ENCODE measurements at places on chromosomes 6 and 20.

DNA sequence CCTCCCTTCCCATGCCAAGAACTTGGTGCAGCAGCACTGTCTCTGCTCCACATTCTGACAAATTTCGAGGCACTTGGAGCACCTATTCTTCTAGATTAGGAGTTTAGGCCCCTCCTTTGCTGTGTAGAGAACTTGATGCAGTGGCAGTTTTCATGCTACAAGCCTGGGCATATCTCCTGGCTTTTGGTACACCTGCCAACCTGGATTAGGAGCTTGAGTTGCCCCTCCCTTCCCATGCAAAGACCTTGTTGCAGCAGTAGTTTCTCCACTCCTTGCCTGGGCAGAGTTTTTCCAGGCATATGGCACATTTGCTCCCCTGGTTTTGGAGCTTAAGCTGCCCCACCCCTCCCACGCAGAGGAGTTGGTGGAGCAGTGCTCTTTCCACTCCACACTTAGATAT lies 956.1 kb downstream of the EYS start:
- DNase-seq = no peak

- no peak for DNase-seq
These were observed 17.7 kb downstream of the MYLIP start for GRCh38 chr6:16146527-16146955.

DNA sequence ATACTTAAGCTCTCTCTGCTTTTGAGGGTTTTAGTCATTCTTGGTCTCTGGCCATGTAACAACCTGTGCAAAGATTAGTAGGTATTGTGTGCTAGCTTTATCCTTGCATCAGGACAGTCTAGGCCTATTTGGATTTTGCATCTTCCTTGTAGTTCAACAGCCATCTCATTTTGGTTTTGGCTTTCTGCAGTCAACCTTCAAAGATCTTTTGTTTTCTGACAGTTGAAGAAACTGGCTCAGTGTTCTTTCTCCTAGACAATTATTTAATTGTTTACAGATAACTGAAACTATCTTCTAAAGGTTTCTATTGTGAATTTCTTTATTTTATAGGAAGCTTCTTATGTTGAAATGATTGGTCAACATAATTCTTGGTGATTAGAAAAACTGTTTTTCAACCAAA lies 307.5 kb downstream of the CDKAL1 start:
- no peak for DNase-seq

GRCh38 chr6:33863723-33864440 lies 60.1 kb upstream of the MLN start:
- DNase-seq = no peak

DNA sequence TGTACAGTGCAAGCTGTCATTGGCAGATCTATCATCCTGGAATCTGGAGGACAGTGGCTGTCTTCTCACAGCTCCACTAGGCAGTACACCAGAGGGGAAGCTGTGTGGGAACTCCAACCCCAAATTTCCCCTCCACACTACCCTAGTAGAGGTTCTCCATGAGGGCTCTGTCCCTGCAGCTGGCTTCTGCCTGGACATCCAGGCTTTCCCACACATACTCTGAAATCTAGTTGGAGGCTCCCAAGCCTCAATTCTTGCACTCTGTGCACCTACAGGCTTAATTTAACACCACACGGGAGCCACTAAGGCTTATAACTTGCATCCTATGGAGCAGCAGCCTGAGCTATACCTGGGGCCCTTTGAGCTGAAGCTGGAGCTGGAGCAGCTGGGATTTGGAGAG lies 43.0 kb upstream of the TRIM39 start:
- DNase-seq = no peak

- DNase-seq = no peak
These were observed 86.7 kb downstream of the KIF16B start for GRCh38 chr20:16486532-16486931.

GRCh38 chr6:12522347-12522746 lies 194.2 kb upstream of the PHACTR1 start:
- DNase-seq = no peak

DNA sequence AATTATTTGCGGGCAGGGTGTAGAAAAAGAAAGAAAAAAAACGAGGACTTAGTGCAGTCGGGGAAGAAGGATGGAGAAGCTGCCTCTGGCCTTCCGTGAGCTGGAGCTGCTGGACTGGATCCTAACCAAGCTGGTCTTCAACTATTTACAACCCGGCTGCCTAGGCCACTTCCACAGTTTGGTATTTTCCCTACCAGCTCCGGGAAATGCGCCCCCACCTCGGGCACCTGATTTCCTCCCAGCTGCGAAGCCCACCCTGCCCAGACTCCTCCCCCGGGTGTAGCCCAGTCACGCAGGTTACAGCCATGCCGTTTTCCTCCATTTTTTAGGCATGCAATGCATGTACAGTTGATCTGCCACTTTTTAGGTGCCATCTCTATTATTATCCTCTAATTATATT lies 21.2 kb downstream of the THEMIS start:
- no peak for DNase-seq

- DNase-seq = no peak
These were observed 36.7 kb downstream of the MAN1A1 start for GRCh38 chr6:119312875-119313338.

- no peak for DNase-seq
These were observed 18.4 kb downstream of the TENT5A start for GRCh38 chr6:81734081-81734480.

- DNase-seq = no peak
These were observed at the start of gene SLC22A7 for GRCh38 chr6:43297644-43298564. TSS of gene SLC22A7 (plus strand) at chr6:43298260. CDS start at chr6:43298359, 99 bp downstream.

DNA sequence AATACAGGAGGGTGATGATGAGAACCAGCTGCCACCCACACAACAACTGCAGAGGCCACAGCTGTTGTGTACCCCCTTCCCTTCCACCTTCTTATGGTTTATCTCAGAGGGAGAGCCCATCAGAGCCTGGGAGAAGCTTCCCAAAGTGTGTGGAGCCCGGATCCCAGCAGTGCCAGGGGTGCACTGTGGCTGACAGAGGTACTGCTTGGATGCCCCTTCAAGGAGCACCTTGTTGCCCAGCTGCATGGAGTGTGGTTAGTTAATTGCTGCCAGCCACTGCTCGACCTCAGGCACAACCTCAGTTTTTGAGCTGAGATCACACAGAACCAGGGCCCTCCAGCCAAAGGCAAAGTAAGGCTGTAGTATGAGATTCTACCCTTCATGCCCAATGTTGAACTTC lies 13.0 kb downstream of the PI3 start:
- DNase-seq = no peak

GRCh38 chr6:154197196-154197860 lies 158.3 kb downstream of the OPRM1 start:
- DNase-seq = peak; percentile 27

GRCh38 chr6:113539202-113539601 lies 317.9 kb upstream of the MARCKS start:
- DNase-seq = no peak

GRCh38 chr6:7264686-7265384 lies 48.2 kb downstream of the SSR1 start:
- no peak for DNase-seq

GRCh38 chr20:57308451-57309271 lies 20.9 kb upstream of the SPO11 start:
- no peak for DNase-seq

GRCh38 chr6:7138921-7139358 lies 31.2 kb downstream of the RREB1 start:
- no peak for DNase-seq

- no peak for DNase-seq
These were observed 130.7 kb downstream of the AKAP7 start for GRCh38 chr6:131265939-131266338.

GRCh38 chr6:64672131-64672530 lies 1034.9 kb downstream of the EYS start:
- no peak for DNase-seq

DNA sequence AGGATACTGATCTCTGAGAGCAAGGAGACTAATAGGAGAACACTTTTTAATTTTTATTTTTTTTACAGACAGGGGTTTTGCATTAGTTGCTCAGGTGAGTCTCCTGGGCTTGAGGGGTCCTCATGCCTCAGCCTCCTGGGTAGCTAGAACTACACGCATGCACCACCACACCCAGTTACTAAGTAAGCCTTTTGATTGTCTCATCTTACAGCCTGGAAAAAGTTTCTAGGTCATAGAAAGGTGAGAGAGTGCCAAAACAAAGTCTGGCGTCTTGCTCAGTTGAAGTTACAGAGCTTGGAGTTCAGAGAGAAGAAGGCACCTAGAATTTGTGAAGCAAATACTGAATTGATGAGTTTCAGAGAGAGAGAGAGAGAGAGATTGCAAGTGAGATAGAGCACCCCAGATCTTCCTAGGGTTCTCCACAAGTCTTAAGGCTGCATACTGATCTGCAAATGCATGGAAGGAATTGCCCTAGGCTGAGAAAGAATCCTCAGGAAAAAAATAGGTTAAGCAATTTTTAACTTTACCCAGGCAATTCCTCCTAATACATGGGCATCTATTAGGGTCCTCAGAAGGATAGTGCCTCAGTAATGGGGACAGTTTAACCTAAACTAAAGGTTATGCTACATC lies 37.6 kb upstream of the PHIP start:
- DNase-seq = no peak

DNA sequence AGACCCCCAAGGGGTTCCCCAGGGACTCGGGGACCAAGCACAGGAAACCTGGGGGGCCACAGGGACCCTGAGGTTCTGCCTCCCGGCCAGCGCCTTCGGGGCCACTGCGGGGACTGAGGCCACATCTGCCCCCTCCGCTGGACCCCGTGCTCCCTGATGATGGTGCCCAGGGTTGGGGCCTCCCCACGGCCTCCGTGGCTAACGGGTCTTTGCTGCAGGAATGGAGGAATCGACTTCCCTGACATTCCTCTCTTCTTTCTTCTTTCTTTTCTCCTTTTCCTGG lies 330.2 kb downstream of the TAF4 start:
- no peak for DNase-seq

GRCh38 chr20:59778615-59779200 lies 154.7 kb downstream of the SYCP2 start:
- no peak for DNase-seq

DNA sequence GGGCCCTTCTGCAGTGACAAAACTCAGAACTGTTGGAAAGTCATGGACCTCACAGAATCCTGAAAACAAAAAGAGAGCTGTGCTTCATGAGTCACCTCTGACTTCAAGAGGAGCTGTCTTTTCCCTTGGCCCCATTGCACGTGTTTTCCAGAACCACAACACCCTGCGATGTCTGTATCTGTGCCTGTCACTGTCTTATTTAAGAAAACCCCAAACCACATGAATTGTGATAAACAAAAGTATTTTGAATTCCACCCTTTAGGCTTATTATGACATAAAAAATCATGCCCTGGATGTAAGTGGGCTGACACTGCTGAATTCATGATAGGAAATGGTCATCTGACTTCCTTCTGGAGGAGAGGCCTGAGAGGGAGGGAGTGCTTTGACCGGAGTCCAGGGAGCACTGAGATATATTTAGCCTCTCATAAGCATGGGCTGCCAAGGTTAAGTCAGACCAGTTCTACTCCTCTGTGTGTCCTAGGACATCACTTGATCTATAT lies 96.4 kb upstream of the DUSP22 start:
- DNase-seq = no peak

DNA sequence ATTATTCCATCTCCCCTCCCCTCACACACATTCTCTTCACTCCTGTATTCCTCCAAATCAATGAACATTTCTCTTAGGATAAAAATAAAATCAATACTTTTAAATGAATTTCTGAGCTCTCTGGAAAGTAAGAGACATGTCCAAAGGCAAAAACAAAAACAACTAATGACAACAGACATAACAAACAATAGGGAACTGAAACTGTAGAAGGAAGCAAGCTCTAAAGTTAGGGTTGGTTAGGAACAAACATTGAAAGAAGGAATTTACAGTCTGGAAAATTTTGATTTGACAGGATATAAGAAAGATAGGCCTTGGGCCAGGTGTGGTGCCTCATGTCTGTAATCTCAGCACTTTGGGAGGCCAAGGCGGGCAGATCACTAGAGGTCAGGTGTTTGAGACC lies 17.5 kb upstream of the MYCT1 start:
- no peak for DNase-seq

DNA sequence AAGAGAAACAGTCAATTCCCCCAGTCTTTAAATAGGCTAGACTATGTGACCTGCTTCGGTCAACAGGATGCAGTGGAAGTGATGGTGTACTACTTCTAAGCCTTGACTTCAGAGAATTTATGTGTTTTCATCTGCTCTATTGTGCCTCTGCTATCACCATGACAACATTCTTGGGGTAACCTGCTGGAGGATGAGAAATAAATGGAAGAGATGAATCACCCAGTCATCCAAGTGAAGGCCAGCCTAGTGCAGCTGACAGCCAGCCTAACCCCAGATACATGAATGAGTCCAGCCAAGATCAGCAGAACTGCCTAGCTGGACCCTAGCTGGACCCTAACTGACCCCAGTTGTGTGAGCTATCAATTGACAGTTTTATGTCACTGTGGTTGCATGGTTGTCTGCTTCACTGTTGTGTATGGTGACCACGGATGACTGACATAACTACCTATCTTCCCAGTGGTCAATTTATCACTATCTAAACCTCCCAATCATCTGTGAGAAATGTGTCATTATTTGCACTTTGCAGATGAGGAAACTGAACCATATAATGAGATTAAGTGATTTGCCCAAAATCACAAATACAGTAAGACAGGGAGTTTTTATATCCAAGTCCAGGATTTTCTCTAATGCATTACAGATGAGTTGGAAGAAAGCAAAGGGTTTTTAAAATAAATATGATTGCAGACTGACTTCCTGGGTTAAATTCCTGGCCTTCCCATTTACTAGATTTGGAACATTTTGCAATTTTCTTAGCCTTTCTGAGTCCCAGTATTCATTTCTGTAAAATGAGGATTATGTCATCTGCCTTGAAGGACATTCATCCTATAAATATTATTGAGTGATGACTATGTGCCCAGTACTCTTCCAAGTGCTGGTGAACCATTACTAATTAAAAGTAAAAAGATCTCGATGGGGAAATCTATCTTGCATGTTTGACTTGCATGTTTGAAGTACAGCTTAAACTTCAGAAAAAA lies 136.4 kb upstream of the PLCB4 start:
- DNase-seq = peak; percentile 85

- DNase-seq = no peak
These were observed 1438.5 kb downstream of the GRIK2 start for GRCh38 chr6:102832021-102832420.

DNA sequence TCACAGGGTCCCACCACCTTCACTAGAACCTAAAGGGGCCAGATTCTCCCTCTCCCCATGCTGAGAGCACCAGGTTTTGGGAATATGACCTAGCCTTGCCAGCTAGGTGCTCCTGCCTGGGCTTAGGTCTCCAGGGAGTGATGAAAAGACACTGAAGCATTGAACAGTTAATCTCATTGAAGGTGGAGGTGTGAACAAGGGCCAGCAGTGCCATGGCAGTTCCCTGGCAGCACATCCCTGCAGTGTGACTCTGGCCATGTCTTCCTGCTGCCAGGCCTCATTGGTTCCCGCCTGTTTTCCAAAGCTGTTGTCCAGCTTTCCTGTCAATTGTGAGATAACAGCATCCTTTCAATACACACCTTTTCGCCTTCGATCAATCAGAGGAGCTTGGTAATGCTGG lies 10.9 kb downstream of the PPIL6 start:
- DNase-seq = no peak

GRCh38 chr20:57544838-57545564 lies 15.9 kb upstream of the PCK1 start:
- DNase-seq = no peak
